ENCODE measurements at places on chromosomes 4 and X.
A peak's percentile ranks its signal among the peaks of the same experiment; 100 is the strongest.

- no peak for DNase-seq
- H3K27me3 ChIP-seq: no peaks in the 10 kb centered on the region
- no peak overlapping the region for H3K27ac ChIP-seq
- H3K36me3 ChIP-seq: no peaks in the 10 kb centered on the region
Observed at GRCh38 chr4:48636911-48637310, 143.2 kb downstream of the FRYL start.

DNA sequence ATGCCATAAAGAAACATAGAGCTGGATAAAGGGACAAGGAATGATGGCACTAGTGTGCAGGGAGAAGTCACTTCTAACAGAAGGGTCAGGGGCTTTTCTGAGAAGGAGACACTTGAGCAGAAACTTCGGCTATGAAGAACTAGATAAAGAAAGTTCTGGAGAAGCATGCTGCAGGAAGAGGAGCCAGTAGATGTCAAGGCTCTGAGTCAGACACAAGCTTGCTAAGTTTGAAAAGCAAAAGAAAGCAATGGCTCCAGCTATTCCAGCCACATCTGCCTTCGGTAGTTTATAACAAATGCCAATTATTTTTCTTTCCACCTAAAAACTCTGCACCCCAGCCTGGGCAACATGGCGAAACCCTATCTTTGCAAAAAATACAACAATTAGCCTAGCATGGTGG lies 7.5 kb downstream of the NUDT6 start:
- H3K27ac ChIP-seq: no peak overlapping the region
- no peaks in the 10 kb centered on the region for H3K4me1 ChIP-seq
- H3K27me3 ChIP-seq: no peaks in the 10 kb centered on the region
- DNase-seq: no peak

DNA sequence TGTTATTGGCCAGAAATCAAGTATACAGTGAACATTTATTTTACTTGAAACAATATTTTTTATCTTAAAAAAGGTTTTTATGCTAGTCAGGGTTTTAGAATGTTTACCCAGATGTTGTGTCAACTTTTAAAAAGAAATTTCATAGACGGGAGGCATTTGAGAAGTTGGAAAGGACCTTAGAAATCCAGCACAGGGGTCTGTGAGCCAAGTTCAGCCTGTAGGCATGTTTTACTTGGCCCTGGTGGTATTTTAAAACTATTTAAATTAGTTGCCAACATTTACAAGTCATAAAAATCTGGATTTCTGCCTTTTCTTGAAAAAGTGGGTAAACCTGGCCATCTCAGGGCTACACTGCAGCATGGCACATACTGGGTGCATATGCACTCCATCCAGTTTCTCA lies 25.5 kb upstream of the FHL1 start:
- no peaks in the 10 kb centered on the region for H3K4me1 ChIP-seq
- H3K4me3 ChIP-seq: no peak overlapping the region
- no peak for DNase-seq
- H3K27me3 ChIP-seq: no peaks in the 10 kb centered on the region
- H3K27ac ChIP-seq: no peak overlapping the region

DNA sequence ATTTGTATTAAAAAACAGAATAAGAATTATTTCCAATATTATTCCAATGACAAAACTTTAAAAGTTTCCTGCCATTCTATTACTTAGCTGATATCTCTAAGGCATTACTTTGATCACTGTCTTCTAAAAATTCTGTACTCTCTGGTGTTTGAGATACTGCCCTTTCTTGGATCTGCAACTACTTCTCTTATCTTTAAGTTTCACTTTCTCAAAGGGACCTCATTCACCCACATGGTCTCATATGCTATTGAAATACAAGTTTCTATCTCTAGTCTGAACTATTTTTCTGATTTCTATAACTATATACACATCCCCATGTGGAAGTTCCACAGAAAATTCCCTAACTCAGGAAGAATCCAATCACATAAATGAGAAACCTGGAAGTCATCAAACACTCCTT lies 22.2 kb downstream of the TMPRSS11E start:
- no peaks in the 10 kb centered on the region for H3K27me3 ChIP-seq
- DNase-seq: no peak
- H3K4me3 ChIP-seq: no peak overlapping the region
- no peak overlapping the region for H3K27ac ChIP-seq

DNA sequence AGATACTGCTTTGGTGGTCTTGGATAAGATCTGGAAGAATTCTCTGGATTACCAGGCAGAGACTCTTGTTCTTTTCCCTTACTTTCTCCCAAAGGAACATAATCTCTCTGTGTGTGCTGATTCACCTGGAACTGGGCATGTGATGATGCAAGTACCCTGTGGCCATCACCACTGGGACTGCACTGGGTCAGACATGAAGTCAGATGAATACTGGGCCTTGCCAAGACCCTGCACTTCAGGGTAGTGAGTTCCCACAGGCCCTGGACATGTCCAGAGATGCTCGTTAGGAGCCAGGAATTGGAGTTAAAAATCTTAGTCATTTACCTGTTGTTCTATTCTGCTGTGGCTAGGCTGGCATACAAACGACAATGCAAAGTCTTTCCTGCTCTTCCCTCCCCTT lies 290.1 kb upstream of the BMP3 start:
- DNase-seq: no peak
- no peak overlapping the region for H3K4me3 ChIP-seq
- no peaks in the 10 kb centered on the region for H3K4me1 ChIP-seq
- peaks cover 16% of the 10 kb centered on the region for H3K27me3 ChIP-seq
- peaks cover 1% of the 10 kb centered on the region for H3K36me3 ChIP-seq
- H3K27ac ChIP-seq: no peak overlapping the region

- H3K4me3 ChIP-seq: no peak overlapping the region
- peaks cover 15% of the 10 kb centered on the region for H3K4me1 ChIP-seq
- no peak for DNase-seq
Observed at GRCh38 chr4:26815199-26815598, 45.4 kb upstream of the STIM2 start.

GRCh38 chr4:90943311-90943710 lies 816.1 kb downstream of the CCSER1 start:
- H3K27me3 ChIP-seq: no peaks in the 10 kb centered on the region
- no peak for DNase-seq
- H3K27ac ChIP-seq: no peak overlapping the region
- no peaks in the 10 kb centered on the region for H3K36me3 ChIP-seq

DNA sequence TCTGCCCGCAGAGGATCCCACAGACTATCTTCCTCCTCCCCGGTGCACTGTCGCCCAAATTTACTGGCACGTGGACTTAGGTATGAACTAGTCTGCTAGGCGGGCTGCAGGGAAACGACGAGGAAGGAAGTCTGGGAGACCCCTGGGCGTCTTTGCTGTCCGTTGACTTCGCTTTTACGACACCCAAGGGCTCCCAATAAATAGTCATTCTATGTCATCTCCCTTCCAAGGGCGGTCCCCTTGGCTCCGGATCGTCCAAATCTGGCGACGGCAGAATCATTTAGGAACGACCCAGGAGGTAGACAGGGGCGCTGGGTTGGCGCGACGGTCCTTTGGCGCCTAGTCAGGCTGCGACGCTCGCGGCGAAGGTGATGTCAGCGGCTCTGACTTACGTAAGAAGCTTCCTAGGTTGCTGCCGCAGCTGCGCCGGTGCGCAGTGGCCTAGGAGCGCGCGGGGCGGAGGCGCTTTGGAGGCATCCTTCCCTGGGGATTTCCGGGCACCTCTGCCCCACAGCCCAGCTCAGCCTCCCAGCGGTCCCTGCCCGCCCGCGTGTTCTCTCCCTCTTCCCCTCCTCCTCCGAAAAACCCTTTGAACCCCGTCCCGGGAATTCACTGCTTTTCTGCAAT lies 2.2 kb downstream of the NHS start:
- peak overlapping the region; percentile 73 for H3K4me3 ChIP-seq
- H3K36me3 ChIP-seq: peaks cover 7% of the 10 kb centered on the region
- DNase-seq: no peak
- peaks cover 21% of the 10 kb centered on the region for H3K4me1 ChIP-seq

GRCh38 chr4:33837043-33837838 lies 2407.1 kb downstream of the ARAP2 start:
- no peak for DNase-seq
- H3K36me3 ChIP-seq: peaks cover 8% of the 10 kb centered on the region
- H3K4me1 ChIP-seq: peaks cover 33% of the 10 kb centered on the region
- H3K27ac ChIP-seq: peak overlapping the region; percentile 89

GRCh38 chr4:26583538-26583864 lies 383 bp upstream of the TBC1D19 start:
- peaks cover 21% of the 10 kb centered on the region for H3K4me1 ChIP-seq
- peak overlapping the region; percentile 98 for H3K4me3 ChIP-seq
- no peak for DNase-seq
- peaks cover 4% of the 10 kb centered on the region for H3K36me3 ChIP-seq
- no peaks in the 10 kb centered on the region for H3K27me3 ChIP-seq

DNA sequence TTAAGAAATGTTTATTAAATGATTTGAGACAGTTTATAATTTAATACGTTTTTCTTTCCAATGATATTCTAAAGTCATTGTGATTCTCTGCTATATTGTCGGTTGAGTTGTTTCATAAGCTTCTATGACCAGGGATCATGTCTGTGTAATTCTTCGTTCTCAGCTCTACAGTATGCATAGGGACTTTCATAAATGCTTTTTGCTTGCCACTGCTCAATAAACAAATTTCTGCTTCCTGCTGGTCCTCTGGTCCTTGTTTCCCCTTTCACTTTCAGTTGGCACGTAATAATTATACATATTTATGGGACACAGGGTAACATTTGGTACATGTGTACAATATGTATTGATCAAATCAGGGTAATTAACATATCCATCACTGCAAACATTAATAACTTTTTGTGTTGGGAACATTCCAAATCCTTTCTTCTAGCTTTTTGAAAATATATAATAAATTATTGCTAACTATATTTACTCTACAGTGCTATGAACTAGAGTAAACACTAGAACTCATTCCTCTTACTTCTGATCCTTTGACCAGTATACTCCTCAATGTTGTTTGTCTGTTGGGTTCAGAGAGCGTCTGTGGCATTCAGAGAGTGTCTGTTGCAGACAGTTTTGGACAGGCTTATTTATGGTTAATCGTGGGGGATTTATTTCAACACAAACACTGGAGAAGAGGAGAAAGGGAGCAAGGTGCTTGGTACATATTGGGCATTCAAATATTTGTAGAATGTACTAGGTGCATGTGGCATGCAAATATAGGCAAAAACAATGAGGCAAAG lies 68.3 kb upstream of the SPANXB1 start:
- no peak overlapping the region for H3K27ac ChIP-seq
- H3K27me3 ChIP-seq: no peaks in the 10 kb centered on the region
- H3K4me1 ChIP-seq: peaks cover 8% of the 10 kb centered on the region
- DNase-seq: no peak
- H3K36me3 ChIP-seq: no peaks in the 10 kb centered on the region

DNA sequence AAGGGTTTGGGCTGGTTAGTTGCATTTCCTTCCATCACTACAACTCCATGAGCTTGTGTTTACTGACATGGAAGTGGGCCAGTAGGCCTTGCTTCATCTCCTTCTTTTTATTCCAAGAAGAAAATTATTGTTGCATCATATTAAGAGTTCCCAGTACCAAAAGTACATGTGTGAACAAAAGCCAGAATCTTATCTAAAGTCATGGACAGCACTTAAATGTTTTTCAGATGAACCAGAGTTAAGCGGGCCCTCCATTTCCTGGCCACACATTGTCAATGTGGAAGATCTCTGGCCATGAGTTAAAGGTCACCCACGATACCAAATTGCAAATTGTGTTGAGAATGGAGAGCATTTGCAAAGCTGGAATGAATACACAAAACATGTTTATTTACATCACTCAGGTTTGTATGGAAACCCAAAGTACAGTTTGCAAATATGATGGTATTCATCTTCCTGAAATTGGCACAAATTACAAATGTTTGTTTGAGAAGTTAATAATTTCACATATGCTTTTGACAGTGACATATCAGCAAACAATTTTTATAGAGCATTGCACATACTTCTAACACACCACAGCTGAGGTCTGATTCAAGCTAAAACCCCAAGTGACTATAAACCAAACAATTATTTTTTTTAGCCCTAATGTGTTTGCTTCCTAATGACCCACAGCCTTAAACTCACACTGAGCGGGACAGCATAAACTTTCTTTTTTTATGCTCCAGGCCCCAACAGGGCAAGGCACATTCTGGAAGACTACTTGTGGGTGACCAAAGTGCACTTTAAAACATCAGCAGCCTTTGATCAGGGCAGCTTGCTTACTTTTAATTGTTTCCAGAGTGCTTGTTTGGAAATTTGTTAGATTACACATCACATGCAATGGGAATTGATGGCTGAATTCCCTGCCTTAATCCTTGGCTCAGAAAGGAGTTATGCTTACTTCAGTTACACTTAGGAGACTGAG lies 502.9 kb upstream of the SLIT2 start:
- H3K27me3 ChIP-seq: no peaks in the 10 kb centered on the region
- no peaks in the 10 kb centered on the region for H3K36me3 ChIP-seq
- H3K4me3 ChIP-seq: no peak overlapping the region
- peaks cover 48% of the 10 kb centered on the region for H3K4me1 ChIP-seq

DNA sequence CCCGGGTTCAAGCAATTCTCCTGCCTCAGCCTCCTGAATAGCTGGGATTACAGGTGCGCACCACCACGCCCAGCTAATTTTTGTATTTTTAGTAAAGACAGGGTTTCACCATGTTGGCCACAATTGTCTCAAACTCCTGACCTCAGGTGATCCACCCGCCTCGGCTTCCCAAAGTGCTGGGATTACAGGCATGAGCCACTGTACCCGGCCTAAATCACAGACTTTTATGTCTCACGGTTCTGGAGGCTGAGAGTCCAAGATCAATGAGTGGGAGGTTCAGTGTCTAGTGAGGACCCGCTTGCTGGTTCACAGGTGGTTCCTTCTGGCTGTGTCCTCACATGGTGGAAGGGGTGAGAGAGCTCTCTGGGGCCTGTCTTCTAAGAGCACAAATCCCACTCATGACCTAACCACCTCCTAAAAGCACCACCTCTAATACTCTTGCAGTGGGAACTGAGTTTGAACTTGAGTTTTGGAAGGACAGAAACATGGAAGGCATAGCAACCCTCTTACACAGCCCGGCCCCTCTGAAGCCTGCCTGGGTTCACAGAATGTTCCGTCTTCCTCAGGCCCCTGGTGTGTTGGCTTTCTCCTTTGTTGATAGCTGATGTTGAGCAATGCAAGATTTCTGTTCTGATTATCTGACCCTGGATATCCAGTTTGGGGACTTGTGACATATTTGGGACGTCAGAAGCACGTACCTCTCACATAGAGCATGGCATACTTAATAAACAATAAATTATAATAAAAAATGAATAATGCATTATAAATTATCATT lies 1.9 kb upstream of the AKAP17A start:
- DNase-seq: no peak
- peaks cover 1% of the 10 kb centered on the region for H3K36me3 ChIP-seq
- H3K4me1 ChIP-seq: peaks cover 9% of the 10 kb centered on the region
- H3K4me3 ChIP-seq: no peak overlapping the region
- H3K27ac ChIP-seq: peak overlapping the region; percentile 52

GRCh38 chrX:19912-20571 lies 261.1 kb upstream of the PLCXD1 start:
- peak overlapping the region; percentile 85 for H3K4me3 ChIP-seq
- H3K27me3 ChIP-seq: no peaks in the 10 kb centered on the region
- no peak for DNase-seq
- H3K36me3 ChIP-seq: no peaks in the 10 kb centered on the region
- H3K27ac ChIP-seq: peak overlapping the region; percentile 93

All from mesothelial cell of epicardium (in vitro differentiated cells).